Stimulated activated CD8-positive, alpha-beta memory T cell treated with anti-CD3 and anti-CD28 coated beads, Interleukin-4, amount 100 ng/mL, for 1 hour (primary cell): ENCODE measurements at places on chromosomes 1 and 21.
A peak's percentile ranks its signal among the peaks of the same experiment; 100 is the strongest.

GRCh38 chr1:42085596-42085995 is 67.6 kb upstream of the GUCA2B start:
- DNase-seq: no peak

DNA sequence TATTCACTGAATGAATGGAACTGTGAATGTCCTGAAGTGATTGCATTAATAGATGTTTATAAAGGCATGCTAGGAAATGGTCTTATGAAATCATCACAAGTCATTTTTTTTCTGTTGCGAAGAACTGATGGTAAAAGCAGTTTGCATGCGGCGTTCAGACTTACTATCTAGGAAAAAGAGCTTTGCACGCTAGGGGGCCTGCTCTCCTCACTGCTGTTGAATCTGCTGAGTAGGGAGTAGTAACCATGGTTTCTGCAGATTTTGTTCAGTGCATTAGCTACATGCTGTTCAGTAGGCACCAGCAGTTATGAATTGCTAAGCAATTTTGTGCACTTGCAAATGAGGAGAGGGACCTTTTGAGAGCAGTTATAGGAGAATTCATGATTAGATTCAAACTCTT is 57.9 kb downstream of the CENPF start:
- DNase-seq: no peak

- DNase-seq: no peak
These were observed 5.5 kb downstream of the PGLYRP4 start for GRCh38 chr1:153343040-153343681.

- DNase-seq: no peak
These were observed 21.7 kb downstream of the KCNK2 start for GRCh38 chr1:215104283-215104682.

DNA sequence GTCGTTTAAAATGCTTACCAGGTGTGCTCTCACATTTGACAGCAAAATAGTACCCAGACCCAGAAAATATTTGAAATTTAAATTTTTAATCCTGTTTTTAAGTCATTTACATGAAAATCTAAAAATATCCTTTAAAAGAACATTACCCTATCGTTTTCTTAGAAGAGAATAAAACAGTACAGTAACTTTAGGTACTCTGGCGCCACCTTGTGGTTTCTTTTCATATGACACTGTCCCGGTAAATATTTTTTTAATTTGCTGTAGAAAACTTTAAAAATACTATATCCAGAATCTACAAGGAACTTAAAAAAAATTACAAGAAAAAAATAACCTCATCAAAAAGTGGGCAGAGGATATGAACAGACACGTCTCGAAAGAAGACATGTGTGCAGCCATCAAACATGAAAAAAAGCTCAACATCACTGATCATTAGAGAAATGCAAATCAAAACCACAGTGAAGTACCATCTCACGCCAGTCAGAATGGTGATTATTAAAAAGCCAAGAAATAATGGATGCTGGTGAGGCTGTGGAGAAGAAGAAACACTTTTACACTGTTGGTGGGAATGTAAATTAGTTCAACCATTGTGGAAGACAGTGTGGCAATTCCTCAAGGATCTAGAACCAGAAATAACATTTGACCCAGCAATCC is 129.2 kb downstream of the RGS21 start:
- DNase-seq: peak; percentile 10

DNA sequence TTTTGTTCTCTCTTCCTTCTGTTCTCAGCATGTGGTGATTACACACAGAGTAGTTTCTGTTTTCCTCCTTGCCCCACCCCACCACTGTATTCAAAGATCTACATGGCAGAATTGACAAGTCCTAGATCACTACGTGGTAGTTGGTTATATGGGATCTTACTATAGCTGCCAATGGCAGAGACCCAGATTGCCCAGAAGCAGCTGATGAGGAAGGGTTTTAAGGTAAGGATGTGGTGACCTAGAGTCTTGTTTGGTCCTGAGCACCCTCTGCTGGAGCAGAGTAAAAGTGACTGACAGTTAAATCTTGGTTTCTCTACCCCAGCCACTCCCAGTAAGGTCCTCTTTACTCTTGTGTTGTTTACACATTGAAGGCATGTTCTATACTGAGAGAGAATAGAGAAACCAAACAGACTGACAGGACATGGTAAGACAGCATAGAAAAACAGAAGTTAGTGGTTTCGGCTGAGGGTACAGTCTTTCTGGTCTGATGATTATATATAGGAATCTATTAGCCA is 22.8 kb upstream of the STRIP1 start:
- no peak for DNase-seq

GRCh38 chr1:198270273-198270828 is 113.6 kb downstream of the NEK7 start:
- no peak for DNase-seq

GRCh38 chr1:1033731-1034438 is 14.0 kb downstream of the AGRN start:
- DNase-seq: no peak

DNA sequence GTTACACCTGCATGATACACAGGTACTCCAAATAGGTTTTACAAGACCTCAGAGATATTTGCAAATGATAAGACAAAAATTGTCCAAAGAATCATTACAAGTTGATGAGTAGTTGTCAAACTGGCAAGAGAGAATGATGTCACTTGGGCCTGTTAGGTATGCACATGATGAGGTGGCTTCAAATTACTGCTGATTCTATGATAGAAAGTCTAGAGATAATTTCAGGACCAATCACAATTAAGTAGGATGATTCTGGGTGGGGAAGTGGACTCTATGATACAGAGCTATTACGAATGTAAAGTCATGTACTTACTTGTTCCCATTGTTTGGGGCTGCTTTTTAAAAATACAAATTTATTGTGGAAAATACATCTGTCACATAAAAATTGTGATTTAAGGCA is 5.2 kb upstream of the SPRR1B start:
- no peak for DNase-seq

DNA sequence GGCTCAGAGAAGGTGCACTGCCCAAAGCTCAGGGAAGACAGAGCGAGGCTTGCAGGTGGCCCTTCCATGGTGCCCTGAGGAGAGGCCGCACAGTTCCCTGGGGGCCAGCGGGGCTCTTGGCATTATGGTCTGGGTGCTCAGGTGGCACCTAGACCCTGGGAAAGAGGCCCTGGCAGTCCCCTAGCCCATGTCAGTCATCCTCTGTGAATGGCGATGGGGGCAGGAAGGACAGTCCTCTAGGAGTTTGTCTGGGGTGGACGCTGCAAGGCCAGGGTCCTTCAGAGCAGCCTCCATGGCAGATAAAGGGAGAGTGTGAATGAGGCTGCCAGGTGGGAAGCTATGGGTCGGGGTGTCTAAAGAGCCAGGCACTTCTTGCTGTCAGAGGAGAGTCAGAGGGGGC is 345.9 kb upstream of the VAMP3 start:
- DNase-seq: no peak

DNA sequence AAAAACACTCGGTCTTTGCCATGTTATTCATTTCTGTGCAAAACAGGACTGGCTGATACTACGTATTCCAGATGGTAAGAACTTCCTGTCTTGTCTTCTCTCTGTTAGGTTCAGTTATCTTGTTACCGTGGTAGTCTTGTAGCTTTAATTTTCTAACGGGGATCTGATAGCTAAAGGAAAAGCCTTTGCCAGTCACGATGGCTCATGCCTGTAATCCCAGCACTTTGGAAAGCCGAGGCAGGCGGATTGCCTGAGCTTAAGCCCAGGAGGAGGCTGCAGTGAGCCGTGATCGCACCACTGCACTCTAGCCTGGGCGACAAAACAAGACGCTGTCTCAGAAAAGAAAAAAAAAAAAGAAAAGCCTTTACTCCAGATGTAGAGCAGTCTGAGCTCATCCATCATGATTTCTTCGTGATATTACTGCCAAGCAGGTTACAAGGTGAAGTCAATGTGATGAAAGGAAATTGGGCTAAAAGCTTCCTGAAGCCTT is 11.1 kb upstream of the MSTO1 start:
- no peak for DNase-seq

- DNase-seq: no peak
These were observed 69.4 kb downstream of the VAV3 start for GRCh38 chr1:107895403-107896191.

- no peak for DNase-seq
These were observed 39.0 kb upstream of the SYNC start for GRCh38 chr1:32741413-32742198.

- no peak for DNase-seq
These were observed 93.3 kb upstream of the POU3F1 start for GRCh38 chr1:38139738-38140487.

DNA sequence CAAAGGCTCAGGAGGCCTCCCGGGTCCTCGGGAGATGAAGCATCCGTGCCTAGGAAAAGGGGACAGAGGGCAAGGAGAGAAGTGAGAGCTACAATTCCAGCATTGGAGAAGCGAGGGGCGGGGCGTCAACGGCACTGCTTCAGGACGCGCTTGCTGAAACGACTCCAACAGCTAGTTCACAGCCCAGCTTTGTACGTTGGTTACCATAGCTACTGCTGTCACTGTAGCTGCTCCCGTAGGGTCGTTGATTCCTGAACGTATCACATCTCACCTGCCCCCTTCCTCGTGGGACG is 63.1 kb downstream of the TOR1AIP2 start:
- DNase-seq: no peak

GRCh38 chr1:63330331-63330916 is 8.1 kb downstream of the FOXD3 start:
- DNase-seq: no peak

DNA sequence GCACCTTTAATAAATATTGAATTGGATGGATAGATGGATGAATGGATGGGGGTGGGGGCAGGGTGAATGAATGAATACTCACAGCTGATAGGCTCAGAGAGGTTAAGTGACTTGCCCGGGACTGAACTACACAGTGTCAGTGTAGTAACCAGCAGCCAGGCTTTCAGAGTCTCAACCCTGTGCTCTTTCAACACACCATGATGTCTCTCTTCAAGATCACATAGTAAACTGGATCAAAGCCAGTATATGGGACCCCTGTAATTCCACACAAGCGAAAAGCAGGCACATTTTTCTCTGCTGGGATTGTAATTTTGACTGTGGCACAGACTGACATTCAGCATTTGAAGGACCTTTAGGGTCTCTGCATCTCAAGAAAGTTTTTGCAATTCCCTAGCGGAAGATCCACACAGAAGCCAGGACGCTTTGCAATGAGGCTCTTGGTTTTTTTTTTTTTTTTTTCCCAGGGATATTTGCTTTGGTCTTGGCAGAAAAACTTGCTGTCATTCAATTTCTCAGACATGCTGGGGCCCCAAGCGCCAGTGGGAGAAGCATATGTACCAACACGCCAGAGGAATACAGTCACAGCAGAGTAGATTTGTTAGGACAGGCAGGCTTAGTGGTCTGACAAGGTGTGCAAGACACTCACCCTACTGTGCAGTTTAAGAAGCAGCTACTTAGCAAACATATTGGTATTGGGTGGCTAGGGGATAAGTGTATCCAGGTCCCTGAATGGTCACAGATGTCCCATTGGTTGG is 213.1 kb upstream of the CAMK1G start:
- no peak for DNase-seq

DNA sequence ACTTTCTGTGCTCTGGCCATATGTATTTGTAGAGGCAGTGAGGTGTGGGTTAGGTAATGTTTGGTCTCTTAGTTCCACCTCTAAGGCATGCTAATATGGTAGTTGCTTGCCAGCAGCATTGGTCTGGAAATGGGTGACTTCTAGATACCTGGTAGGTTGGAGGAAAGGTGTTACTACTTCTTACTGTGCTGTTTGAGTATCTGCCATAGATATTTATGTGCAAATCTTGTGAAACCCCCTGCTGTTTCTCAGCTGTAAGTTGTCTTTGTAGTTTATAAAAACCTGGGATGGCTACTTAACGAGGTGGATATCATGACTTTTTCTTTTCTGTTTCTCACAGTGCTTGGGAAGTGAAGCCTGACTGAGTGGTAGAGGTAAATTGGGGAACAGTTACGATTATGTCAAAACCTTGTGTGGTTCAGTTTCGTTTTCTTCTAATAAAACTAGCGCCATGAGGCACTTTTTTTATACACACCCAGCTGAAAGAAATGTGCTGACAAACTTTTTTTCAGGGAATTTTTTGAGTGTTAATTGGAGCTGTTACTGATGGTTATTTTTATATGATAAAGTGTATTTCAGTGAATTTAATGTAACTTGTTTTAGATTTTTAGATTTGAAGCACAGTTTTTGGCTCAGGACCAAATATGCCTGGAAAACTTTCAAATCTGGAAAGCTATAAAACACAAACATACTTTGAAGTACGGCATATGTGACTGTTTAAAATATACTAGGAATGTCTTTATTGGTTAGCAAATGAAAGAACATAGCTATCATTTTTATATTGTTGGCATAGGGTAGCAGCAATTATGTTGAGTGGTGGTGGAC is 42.1 kb downstream of the CAMSAP2 start:
- DNase-seq: no peak

DNA sequence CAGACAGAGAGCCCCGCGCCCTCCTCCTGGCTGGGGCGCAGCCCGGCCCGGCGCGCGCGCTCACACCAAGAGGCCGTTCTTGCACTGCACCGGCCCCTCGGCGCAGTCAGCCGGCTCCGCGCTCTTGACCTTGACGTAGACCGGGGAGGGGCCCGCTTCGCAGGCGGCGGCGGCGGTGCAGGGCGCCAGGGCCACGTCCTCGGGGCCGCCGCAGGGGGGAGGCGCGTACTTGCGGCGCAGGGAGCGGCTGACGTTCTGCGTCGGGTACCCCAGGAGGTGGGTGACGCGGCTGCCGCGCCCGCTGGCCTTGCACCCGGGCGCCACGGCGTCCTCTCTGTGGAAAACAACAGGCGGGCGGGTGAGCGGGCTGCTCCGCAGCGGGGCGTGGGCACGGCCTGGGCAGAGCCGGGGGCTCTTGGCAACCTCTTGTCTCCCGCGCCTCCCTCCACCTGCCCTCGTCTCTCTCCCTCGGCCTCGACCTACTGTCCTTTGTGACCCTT is 7.7 kb downstream of the VSIG8 start:
- DNase-seq: peak; percentile 49

DNA sequence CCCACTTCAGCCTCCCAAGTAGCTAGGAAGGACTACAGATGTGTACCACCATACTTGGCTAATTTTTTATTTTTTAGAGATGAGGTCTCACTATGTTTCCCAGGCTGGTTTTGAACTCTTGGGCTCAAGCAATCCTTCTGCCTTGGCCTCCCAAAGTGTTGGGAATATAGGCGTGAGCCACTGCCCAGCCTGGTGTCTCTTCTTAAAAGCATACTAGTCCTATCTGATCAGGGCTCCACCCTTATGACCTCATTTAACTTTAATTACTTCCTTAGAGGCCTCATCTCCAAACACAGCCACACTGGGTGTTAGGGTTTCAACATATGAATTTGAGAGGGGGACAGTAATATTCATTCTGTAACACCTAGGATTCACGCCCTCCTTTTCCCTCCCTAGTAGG is 130.9 kb downstream of the GLIS1 start:
- DNase-seq: no peak

DNA sequence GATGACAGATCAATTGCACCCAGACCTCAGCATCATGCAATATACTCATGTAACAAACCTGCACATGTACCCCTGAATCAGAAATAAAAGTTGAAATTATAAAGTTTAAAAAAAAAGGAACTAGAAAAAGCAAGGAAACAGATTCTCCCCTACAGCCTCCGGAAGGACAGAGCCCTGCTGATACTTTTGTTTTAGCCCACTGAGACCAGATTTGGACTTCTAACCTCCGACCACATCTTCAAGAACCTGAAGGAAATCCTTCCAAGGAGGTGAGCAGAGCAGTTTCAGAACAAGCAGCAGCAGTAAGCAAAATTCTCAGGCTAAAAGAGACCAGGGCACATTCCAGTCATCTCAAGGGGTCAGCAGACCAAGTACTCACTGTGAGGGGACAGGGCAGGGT is 54.5 kb downstream of the TM2D1 start:
- DNase-seq: no peak

GRCh38 chr1:12029720-12030339 is 10.5 kb downstream of the MIIP start:
- DNase-seq: no peak

- DNase-seq: no peak
These were observed 40.9 kb downstream of the ALPL start for GRCh38 chr1:21550097-21550496.
